Myocyte (in vitro differentiated cells): ENCODE measurements at places on chromosomes 5 and 9.

DNA sequence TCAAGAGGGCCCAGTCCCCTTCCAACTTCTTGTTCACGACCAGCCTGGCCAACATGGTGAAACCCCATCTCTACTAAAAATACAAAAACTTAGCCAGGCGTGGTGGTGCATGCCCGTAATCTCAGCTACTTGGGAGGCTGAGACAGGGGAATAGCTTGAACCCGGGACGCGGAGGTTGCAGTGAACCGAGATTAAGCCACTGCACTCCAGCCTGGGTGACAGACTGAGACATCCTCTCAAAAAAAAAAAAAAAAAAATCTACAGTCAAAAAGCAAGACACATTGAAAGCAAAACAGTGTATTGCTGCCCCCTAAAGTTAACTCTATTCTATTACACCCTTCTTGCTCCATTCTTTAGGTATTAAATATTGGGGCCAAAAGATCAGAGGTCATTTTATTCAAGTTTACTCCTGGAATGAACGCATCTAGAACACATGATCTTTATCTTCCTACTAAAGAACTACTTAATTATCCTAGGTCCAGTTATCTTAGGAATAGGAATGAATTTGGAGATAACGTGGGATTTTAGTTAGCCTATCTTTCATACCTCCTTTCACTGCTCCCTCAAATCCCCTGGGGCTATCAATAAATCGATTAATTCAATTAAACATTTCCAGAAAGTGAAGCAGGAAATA is 2.4 kb downstream of the ATG12 start:
- DNase-seq = peak; percentile 62

GRCh38 chr5:20229303-20230005 is 241.5 kb upstream of the CDH18 start:
- DNase-seq = no peak

GRCh38 chr9:76357555-76357954 is 36.7 kb downstream of the RFK start:
- no peak for DNase-seq

DNA sequence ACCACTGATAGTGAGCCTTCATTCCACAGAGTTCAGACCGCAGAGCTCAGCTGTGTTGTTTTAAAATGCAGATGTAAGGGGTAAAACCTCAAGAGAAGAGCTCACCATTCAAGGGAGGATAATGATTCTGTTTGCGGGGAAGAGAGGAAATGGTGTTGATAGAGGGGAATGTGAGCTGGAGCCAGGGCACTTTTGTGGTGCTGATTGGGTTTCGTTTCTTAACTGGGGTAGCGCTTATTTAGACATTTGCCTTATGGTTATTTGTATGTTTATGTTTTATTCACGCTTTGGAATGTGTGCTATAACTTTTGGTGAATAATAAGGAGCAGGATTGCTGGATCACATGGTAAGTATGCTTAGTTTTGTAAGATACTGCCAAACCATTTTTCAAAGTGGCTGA is 42.5 kb downstream of the STXBP1 start:
- no peak for DNase-seq

DNA sequence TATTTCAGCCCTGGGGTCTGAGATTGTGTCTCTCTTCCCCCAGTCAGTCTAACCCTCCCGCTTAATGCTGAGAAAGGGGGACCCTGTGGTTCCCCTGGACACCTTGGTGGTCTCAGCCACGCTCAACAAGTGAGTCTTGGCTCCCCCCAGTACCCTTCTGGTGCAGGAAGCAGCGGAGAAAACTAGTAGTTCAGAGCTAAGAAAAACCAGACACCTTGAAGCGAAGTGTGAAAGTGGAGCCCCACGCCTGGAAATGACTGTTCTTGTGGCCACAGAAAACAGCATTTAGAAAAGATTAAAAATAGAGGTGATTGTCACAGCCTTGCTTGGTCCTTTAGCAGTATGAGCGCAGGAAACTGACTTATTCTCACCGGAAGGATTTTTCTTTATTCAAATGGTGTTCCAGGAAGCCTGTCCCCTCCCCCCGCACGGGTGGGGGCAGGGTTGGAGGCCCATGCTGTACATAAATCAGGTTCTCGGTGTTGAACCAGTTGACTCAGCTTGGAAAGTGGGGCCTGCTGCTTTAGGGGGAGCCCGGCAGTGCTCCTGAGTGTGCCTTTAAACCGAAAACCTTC is 8.1 kb downstream of the ARPC5L start:
- DNase-seq = no peak

GRCh38 chr9:87223392-87224246 is 274.0 kb upstream of the DAPK1 start:
- peak; percentile 80 for DNase-seq

GRCh38 chr5:57841676-57842363 is 359.2 kb upstream of the ACTBL2 start:
- peak; percentile 97 for DNase-seq

DNA sequence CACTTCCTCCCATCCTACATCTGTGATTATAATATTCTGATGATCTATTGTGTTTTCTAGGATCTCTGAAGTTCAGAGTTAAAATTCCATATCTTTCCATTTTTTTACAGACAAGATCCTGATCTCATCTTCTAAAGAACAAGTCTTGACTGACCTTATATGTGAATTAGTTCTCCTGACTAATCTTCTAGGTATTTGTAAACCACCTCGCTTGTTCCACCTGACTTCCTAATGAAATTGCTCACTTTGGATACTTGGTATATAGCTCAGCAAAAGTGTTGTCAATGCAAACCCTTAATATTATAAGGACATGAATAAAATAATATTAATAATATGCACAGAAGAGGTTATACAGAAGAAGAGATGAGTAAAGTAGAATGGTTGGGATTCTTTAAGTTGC is 68.2 kb upstream of the NR4A3 start:
- no peak for DNase-seq

GRCh38 chr9:28741459-28741858 is 1168.2 kb upstream of the C9orf72 start:
- DNase-seq = no peak

DNA sequence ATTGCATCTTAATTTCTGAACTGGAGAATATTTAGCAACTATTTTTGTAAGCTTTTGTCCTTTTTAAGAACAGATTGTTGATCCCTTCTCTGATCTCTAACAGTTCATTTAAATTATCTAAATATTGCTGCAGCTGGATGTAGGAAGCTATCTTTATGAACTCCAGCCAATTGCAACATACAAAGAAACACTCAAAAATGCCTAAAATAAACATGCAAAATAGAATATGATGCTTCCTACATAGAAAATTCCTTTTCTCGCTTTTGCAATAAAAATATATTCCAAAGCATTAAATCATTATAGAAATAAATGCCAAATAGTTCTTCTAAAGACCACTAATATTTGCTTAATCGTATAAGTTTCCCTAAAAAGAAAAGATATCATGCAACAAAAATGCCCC is 218.6 kb downstream of the LURAP1L start:
- DNase-seq = no peak

- peak; percentile 34 for DNase-seq
Measured at GRCh38 chr9:32954642-32955041, 46.8 kb downstream of the APTX start.

- DNase-seq = no peak
Measured at GRCh38 chr5:146540414-146540813, 24.4 kb upstream of the GPR151 start.
